ENCODE measurements at places on chromosomes 7 and 10. TPM values are rescaled to one million over a fixed set of nuclear protein-coding genes. Genes with fewer than 3 reads are reported as not detected.

IL2RA gene
- 6.4 TPM for total RNA-seq

IGFBP3 gene
- total RNA-seq, result 147 TPM

AKR1C8 gene
- total RNA-seq, result not detected

SAMD9L gene
- total RNA-seq, result 13.4 TPM

SPDYE1 gene
- total RNA-seq, result not detected

CFTR gene
- 0.10 TPM for total RNA-seq

KCP gene
- total RNA-seq, result 0.95 TPM

GDF10 gene
- total RNA-seq, result 18.6 TPM

NKX6-2 gene
- total RNA-seq, result not detected

TMEM178B gene
- 1.2 TPM for total RNA-seq

TMEM184A gene
- total RNA-seq, result not detected

MCU gene
- total RNA-seq, result 24.0 TPM

GRB10 gene
- total RNA-seq, result 45.4 TPM

GTPBP10 gene
- 21.0 TPM for total RNA-seq

IL6 gene
- 2.4 TPM for total RNA-seq

JAZF1 gene
- 33.6 TPM for total RNA-seq

SPDYE2 gene
- total RNA-seq, result not detected

SFTPA1 gene
- total RNA-seq, result not detected

OGDHL gene
- total RNA-seq, result not detected

MYPN gene
- 2.5 TPM for total RNA-seq

LAMB4 gene
- total RNA-seq, result 0.37 TPM

MRLN gene
- 0.38 TPM for total RNA-seq

AKR1C1 gene
- 61.5 TPM for total RNA-seq

EMX2 gene
- total RNA-seq, result 2.5 TPM

SORCS1 gene
- 0.37 TPM for total RNA-seq

CXCL12 gene
- 238 TPM for total RNA-seq

KLLN gene
- 0.38 TPM for total RNA-seq

NPC1L1 gene
- total RNA-seq, result 0.14 TPM

PKD2L1 gene
- total RNA-seq, result not detected

OLAH gene
- 1.3 TPM for total RNA-seq

VAX1 gene
- not detected for total RNA-seq

SDK1 gene
- total RNA-seq, result 14.4 TPM

C7orf33 gene
- not detected for total RNA-seq

CALML3 gene
- total RNA-seq, result not detected

FBH1 gene
- 75.1 TPM for total RNA-seq

ADCY1 gene
- total RNA-seq, result 14.7 TPM

GCK gene
- 0.81 TPM for total RNA-seq

ZPBP gene
- not detected for total RNA-seq

AMZ1 gene
- total RNA-seq, result 1.1 TPM

WDR86 gene
- total RNA-seq, result 6.2 TPM

SLC13A4 gene
- 0.62 TPM for total RNA-seq

CRPPA gene
- 5.3 TPM for total RNA-seq

PITX3 gene
- total RNA-seq, result not detected

ARMC10 gene
- 35.4 TPM for total RNA-seq

SGCE gene
- total RNA-seq, result 59.4 TPM

ADK gene
- 21.2 TPM for total RNA-seq

VPS41 gene
- 61.0 TPM for total RNA-seq

PAX4 gene
- total RNA-seq, result not detected

EIF3A gene
- total RNA-seq, result 101 TPM

GPR85 gene
- total RNA-seq, result 0.24 TPM

LIPK gene
- not detected for total RNA-seq
